ENCODE measurements at places on chromosomes 4 and X.
A peak's percentile ranks its signal among the peaks of the same experiment; 100 is the strongest.

DNA sequence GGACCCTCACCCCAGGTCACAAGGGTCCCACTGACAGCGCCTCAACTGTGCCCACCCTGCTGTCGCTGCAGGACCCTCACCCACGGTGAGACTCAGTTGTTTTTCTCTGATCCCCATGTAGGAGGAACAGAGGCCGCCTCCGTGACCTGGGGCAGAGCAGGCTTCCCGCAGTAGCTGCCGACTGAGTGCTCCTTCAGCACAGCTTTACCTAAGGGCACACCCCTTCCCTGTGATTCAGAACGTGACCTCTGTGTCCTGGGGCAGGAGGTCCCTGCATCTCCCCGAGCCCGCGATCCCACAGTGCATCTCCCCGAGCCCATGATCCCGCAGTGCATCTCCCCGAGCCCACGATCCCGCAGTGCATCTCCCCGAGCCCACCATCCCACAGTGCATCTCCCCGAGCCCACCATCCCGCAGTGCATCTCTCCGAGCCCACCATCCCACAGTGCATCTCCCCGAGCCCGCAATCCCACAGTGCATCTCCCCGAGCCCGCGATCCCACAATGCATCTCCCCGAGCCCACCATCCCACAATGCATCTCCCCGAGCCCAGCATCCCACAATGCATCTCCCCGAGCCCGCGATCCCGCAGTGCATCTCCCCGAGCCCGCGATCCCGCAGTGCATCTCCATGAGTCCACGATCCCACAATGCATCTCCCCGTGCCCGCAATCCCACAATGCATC, 23.6 kb downstream of the PPP2R3B start:
- no peak for DNase-seq

GRCh38 chr4:153247116-153247490, 42.9 kb downstream of the TRIM2 start:
- no peak for DNase-seq

- no peak for DNase-seq
Observed at GRCh38 chr4:54228546-54228945, 547 bp upstream of the PDGFRA start.

DNA sequence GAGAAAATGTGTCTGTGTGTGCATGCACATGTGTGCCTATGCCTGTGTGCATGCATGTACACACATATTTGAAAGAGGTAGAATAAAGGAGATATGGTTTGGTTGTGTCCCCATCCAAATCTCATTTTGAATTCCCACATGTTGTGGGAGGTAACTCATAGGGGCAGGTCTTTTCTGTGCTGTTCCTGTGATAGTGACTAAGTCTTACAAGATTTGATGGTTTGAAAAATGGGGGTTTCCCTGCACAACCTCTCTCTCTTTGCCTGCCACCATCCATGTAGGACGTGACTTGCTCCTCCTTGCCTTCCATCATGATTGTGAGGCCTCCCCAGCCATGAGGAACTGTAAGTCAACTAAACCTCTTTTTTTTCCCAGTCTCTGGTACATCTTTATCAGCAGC, 87.2 kb downstream of the PRDM5 start:
- DNase-seq = no peak

DNA sequence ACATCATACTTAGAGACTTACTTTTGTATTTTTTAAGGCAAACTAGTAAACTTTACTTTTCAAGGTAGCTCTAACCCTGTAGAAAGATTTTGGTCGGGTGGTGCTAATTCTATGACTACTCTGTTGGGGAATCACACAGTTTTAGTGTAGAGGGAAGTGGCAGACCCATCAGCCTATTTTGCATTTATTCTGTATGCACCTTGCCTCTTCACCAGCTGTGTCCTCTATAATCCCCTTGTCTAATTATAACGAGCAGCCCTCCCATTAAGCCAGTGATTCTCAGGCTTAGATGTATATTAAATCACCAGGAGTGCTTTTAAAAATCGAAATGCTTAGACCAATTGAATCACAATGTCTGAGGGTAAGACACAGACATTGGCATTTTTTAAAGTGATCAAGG, 78.1 kb downstream of the GALNT7 start:
- no peak for DNase-seq

DNA sequence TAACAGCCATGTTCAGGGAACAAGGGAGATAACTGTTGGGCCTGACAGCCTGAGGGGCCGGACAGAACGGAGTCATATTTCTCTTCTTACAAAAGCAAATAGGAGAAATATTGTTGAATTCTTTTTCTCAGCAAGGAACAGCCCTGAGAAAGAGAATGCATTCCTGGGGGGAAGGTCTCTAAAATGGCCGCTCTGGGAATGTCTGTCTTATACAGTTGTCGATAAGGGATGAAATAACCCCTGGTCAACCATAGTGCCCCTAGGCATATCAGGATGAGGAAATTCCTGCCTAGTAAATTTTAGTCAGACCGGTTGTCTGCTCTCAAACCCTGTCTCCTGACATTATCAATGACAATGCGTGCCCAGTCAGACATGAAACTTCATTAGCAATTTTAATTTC, 1925.5 kb downstream of the PCDH7 start:
- DNase-seq = no peak

DNA sequence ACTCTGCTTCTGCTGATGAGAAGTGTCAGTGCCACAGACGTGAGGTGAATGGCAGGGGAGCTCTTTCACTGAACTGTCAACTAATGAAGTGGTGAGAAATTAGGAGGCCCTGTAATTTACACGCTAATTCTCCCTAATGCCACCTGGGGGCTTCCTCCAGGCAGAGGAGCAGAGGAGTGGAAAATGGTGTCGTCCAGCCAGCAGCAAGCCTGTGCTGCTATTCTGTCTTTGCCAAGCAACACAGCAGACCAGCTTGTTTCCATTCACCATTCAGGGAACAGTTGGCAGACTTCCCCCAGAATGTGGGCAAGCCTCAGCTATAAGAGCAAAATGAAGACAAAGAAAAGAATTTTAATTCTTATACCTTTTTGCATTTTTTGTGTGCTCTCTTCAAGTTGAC, 245.2 kb upstream of the TET2 start:
- DNase-seq = peak; percentile 54

- no peak for DNase-seq
Observed at GRCh38 chr4:10033191-10033881, 12.0 kb upstream of the SLC2A9 start.

DNA sequence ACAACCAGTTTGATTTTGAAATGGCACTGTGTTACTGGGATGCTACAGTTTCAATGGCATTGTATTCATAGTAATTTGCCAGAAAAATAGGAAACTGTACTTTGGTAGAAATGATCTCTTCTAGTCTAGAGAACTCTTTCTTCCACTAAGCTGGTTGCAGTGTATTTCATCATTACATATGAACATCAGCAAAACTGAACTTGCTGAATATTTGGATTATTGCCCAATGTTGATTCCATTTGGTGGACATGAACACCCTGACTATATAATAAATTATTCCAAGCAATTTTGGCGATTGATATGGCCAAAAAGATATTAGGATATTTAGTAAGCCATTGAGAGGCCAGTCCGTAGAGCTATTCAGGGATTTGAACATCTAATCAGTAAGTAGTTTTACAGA, 191.8 kb upstream of the CXorf66 start:
- no peak for DNase-seq

- DNase-seq = no peak
Observed at GRCh38 chr4:75921910-75922309, 18.9 kb downstream of the NAAA start.
